Ovary (tissue), 10 donors: ENCODE measurements at places on chromosomes 5 and 9. TPM values are rescaled to one million over a fixed set of nuclear protein-coding genes. Genes with fewer than 3 reads are reported as not detected.

Gene YTHDC2
- 23.7 TPM for total RNA-seq

Gene SH2D3C
- 17.0 TPM for total RNA-seq

Gene CDC20B
- 10.7 TPM for total RNA-seq

Gene MSX2
- total RNA-seq = 0.24 TPM

Gene TAF11L5
- not detected for total RNA-seq

Gene DDX4
- total RNA-seq = not detected

Gene MLANA
- not detected for total RNA-seq

Gene EGFL7
- 38.1 TPM for total RNA-seq

GRCh38 chr5:59293700-59294099, 599.8 kb downstream of the PDE4D start:
- DNase-seq = no peak

DNA sequence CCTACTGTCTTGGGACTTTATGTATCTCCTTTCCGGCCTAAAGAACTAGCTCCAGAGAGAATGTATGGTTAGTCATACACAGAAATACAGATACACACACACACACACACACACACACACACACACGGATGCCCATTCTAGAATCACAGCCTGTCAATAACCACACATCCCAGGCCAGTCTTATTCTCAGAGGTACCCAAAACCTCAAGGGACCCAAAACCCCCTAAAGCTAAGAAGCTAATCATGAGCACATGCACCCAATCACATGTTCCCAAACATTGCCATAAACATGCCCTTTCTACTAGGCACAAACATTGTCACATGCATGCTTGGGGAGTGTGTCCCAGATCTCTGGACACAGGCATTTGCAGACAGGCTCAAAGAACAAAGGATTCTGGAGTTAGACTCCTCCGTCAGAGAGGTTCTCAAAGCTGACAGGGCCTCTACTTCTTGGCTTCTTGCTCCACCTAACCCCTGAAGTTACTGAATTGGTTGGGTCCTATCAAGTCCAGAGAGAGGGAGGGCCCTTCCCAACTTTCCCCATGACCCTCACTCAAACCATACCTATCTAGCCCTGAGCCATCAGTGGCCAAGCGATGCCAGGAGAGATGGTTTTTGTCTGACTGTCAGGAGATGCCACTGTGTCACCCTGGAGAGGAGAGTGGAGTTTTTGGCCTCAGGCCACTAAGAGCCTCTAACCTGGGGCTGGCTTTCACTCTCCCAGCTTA, 78.7 kb downstream of the NRG2 start:
- DNase-seq = no peak

GRCh38 chr5:153624451-153624765, 133.9 kb downstream of the GRIA1 start:
- no peak for DNase-seq

DNA sequence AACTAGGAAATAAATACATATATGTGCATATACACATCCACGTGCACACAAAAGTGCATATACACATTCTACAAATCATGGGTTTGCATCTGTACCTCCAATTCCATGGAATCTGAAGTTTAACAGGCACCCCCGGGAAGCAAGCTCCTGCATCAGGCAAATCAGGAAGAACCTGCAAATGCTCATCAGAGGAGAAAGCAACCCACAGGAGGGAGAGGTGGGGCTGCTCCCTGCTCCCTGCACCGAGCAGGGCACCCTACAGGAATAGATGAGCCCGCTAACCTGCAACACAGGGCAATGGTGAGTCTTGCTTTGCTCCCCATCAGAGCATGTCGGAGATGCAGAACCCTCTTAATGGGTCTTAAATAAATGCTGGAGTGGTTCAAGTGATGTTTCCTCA, 151.3 kb downstream of the DAB2IP start:
- DNase-seq = no peak

- no peak for DNase-seq
Measured at GRCh38 chr5:5158472-5158895, 18.4 kb downstream of the ADAMTS16 start.

GRCh38 chr9:125763394-125763801, 16.2 kb downstream of the PBX3 start:
- no peak for DNase-seq

DNA sequence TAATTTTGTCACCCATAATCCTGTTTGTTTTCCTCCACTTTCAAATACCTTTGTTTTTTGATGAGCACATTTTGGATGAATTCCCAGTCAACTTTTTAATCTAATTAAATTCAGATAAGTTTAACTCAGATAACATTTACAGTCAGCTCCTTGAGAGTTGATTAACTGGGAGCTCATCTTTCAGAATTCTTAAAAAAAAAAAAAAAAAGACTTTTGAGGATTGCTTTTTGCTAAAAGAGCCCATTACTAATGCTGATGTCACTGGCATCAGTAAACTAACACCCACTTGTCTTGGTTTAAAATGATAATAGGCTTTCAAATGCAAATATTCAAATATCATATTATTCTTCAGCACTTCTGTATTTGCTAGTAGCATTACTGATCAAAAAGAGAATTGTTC, 47.1 kb upstream of the NFIB start:
- DNase-seq = no peak

GRCh38 chr9:99954819-99955218, 48.4 kb downstream of the STX17 start:
- no peak for DNase-seq

DNA sequence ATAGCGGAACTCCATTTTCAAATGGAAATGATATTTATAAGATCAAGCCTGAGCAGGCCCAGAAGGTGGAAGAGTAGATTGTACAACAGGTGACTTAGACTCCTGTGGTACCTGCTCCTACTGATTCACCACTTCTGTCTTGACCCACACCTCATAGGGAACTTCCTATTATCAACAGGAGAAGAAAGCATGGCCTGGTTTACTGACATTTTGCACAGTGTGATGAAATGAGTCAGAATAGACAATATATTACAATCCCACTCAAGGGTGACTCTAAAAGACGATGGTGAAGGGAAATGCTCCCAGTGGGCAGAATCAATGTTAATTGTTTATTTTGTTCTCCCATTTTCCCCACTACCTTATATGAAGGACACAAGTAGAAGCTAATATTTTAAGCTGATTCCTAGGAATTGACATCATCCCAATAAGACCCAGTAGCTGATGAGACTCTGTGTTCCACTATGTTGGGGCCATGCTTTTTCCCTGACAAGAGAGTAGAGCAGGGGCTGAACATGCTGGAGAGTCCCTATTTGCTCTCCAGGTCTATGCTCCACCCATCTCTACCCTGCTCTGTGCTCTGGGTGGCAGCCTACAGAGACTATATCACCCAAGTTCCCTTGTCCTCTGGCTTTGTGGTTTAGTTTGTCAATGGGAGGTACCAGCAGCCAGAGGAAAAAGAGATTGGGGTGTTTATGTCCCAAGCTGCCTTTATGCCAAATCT, 163.4 kb upstream of the FSTL4 start:
- DNase-seq = no peak

DNA sequence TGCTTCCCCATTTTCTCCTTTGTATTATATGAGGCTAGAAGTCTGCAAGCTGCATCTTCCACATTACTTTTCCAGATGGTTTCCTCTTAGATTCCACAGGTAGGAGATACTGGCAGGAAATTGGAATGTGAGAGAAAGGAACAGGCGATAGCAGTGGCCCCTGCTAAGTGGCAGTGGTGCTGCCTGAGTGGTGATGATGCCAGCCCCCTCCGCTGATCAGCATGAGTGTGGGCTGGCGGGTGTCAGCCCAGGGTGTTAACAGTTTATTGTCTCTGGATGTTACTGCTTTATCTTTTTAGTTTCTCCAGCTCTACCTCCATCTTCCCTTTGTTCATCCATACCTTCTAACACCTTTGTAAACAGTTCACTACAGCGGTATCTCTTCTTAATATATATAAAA, 13.2 kb downstream of the PDE8B start:
- DNase-seq = no peak

DNA sequence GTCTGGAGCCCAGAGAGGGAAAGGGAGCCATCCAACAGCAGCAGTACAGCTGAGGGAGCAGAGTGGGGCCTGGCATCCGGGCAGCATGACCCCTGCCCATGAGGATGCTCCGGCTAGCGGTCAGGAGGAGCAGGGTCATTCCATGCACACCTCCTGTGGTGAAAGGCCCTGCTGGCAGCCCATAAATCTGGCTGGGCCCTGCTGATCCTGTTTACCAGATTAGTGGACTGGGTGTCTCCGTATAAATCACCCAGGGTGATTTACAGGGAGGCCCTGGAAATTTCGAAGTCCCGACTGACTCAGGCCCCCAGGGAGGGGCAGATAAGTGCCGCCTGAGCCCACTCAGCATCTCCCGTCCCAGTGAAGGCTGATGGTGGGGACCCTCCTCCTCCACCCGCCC, 117.6 kb upstream of the HAND1 start:
- no peak for DNase-seq

GRCh38 chr5:172097356-172097755, 90.7 kb downstream of the STK10 start:
- no peak for DNase-seq

- no peak for DNase-seq
Measured at GRCh38 chr9:38215465-38215864, 146.4 kb upstream of the SHB start.

- DNase-seq = no peak
Measured at GRCh38 chr9:137357166-137357565, 55.1 kb upstream of the NRARP start.
